ENCODE measurements at places on chromosomes 3 and 15. TPM values are rescaled to one million over a fixed set of nuclear protein-coding genes. Genes with fewer than 3 reads are reported as not detected.

- DNase-seq: peak; percentile 80
These were observed 485.2 kb upstream of the PROK2 start for GRCh38 chr3:72270072-72270681.

GRCh38 chr15:22979238-22980188, 655 bp downstream of the CYFIP1 start:
- DNase-seq: peak; percentile 60

Gene UBA5
- 47.2 TPM for polyA plus RNA-seq

Gene ADIPOQ
- polyA plus RNA-seq: 3.8 TPM

DNA sequence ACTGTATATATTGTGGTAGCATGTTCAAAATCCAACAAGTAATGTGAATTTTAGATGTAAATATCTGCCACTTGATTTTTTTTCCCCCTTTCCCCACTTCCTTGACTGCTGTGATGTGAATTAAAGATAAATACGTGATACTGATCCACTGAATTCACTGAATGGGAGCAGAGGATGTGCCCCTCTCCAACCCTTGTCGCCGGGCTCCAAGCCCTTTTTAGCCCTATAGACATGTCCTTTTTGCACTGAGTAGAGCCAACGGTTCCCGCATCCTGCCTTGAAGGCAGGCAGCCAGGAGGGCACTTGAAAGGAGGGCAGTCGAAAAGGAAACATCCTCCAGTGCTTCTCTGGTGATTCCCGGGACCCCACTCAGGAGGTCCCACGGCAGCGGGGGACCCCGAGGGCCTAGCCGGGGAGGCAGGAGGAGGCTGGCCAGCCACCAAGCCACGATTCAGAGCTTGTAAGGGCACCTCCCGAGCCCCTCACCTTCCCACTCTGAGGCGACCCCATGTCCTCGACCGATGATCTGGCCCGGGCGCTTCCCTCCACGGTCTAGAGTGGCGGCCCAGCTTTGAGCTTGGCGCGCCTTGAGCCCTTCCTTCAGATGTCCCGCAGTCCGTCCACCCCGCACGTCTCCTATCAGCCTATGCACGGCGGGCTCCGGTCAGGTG, 901 bp upstream of the MANF start:
- peak; percentile 20 for DNase-seq

DNA sequence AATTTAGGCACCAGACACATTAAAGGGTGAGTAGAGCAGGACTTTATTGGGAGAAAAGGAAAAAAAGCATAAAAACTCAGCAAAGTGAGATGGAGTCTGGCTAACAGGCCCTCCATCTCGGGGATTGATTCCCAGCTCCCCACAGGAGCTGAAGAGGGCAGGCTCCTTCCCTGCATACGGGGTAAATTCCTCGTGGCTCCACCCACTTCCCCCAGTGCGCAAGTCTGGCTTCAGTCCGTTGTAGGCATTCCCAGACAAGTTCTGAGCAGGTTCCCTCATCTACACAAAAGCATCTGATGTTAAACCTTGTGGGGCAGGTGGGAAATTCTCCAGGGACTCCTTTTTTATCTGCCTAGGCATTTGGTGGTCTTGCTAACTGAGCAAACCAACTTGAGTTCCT, 722.6 kb downstream of the ZNF385D start:
- no peak for DNase-seq

Gene AP4E1
- 1.5 TPM for polyA plus RNA-seq

DNA sequence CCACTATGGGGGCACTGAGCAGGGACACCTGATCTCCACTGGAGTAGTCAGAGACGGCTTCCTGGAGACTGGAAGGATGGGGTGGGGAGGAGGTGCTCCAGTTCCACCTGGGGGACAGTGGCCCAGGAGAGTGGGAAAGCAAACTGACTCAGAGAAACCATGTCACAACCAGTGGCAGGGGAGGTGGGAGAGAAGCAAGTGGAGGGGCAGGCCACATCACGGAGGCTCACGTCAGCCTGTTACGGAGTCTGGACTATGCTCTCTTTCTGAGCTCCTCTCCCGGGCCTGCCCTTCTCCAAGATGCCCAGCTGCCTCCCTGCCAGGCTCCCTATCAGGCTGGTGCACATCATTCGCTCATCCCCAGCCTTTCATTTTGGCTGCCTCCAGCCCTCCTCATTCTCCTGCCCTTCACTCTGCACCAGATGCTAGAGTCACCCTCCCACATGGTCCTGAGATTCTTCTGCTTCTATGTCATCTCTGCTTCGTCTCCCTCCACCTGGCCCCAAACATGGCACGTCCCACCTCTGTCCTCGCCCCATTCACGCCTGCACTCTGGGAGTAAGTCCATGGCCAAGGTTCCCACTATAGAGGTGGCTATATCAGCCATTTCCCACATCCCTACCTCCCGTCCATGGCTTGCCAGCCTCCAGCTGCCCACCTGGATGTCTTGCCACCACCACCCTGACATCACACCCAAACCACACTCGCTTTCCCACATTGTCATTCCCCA, 100.3 kb downstream of the ADCY5 start:
- no peak for DNase-seq
